Activated naive CD8-positive, alpha-beta T cell treated with anti-CD3 and anti-CD28 coated beads, Interleukin-2, amount 50 U/mL, for 24 hours (primary cell): ENCODE measurements at places on chromosomes 5 and 9.

GRCh38 chr5:116045821-116046220 lies 13.5 kb downstream of the ARL14EPL start:
- no peak for DNase-seq

- peak; percentile 22 for DNase-seq
These were observed 75.3 kb upstream of the TBCA start for GRCh38 chr5:77851176-77852067.

DNA sequence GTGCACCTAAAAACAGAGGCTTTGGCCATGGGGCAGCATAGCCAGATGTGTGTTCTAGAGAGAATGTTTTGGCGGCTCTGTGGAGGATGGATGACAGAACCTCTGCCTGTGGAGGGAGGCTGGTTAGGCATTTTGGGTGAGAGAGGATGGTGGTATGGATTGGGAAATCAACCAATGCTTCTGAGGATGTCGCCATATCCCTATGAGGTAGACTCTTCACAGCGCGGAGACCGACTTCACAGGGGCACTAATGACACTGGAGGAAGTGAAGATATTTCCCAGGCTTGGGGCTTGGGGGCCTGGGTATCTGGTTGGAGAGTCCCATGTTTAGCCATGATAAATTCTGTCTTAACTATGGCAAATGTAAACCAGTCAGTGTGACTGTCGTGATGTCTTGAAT lies 140.6 kb upstream of the KLF4 start:
- no peak for DNase-seq

- DNase-seq: peak; percentile 70
These were observed 31.5 kb upstream of the NCS1 start for GRCh38 chr9:130140706-130141105.

GRCh38 chr5:71740015-71740753 lies 21.1 kb downstream of the CARTPT start:
- no peak for DNase-seq

- DNase-seq: no peak
These were observed 63.2 kb downstream of the PRRT1B start for GRCh38 chr9:131608493-131609037.

DNA sequence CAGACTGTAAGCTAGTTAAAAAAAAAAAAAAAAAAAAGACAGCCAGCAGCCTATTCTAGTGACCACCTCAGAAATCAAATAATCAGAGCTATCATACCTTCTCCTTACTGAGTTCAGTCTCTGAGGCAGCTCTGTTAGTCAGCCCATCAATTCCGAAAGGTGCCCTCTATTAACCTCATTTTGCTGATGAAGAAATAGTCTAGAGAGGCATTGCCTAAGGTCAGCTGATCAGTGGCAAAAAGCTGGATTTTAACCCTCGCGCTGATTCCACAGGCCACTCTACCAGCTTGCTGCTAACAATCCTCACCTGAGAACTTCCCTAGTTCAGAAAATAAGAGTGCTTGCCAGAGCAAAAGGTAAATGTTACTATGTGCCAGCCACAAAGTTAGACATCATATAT lies 172.0 kb downstream of the DENND1A start:
- no peak for DNase-seq
